Prostate gland (tissue), 2 donors: ENCODE measurements at places on chromosomes 6 and 20. TPM values are rescaled to one million over a fixed set of nuclear protein-coding genes. Genes with fewer than 3 reads are reported as not detected.

L3MBTL3 gene
- 7.7 TPM for total RNA-seq

NMBR gene
- total RNA-seq, result not detected

DNA sequence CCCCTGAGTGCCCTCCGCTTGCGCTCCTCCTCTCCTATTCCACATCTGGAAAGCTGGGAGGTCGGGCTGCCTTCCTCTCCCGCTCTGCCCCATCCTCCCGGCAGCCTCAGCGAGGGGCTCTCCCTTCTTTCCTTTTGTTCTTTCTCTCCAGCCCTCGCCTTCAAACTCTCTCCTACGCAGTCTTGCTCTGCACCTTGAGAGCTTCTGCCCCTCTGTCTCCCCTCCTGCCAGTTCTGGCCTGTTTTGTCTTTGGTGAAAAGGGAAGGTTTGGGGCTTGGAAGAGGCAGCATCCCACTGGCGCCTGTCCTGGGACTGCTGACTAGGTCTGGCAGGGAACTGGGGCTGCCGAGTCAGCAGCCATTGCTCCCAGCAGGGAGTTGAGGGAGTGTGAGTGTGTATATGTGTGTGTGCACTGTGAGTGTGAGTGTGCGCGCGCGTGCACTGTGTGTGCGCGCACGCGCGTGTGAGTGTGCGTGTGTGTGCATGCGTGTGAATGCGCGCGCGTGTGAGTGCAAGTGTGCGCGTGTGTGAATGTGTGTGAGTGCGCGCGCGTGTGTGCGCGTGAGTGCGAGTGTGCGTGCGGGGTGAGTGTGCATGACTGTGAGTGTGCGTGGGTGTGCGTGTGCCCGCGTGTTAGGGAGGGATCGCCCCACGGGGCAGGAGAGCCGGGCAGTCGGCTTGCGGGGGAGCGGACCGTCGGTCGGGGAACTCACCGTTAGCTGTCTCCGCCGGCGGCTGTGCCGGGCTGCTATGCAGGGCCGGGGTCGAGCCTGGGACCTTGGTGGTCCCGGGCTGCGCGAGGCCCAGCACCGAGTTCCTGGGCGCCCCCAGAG is 523 bp downstream of the CPXM1 start:
- no peaks in the 10 kb centered on the region for H3K4me1 ChIP-seq
- no peaks in the 10 kb centered on the region for H3K27me3 ChIP-seq
- no peak overlapping the region for H3K27ac ChIP-seq
- no peaks in the 10 kb centered on the region for H3K36me3 ChIP-seq
- peak overlapping the region; percentile 27 for H3K4me3 ChIP-seq
- no peak for DNase-seq

GRCh38 chr6:110946498-110946897 is 12.0 kb upstream of the GTF3C6 start:
- no peak overlapping the region for H3K27ac ChIP-seq
- no peaks in the 10 kb centered on the region for H3K4me1 ChIP-seq
- H3K36me3 ChIP-seq, result no peaks in the 10 kb centered on the region
- H3K27me3 ChIP-seq, result no peaks in the 10 kb centered on the region
- no peak for DNase-seq

- no peaks in the 10 kb centered on the region for H3K36me3 ChIP-seq
- no peaks in the 10 kb centered on the region for H3K27me3 ChIP-seq
- DNase-seq, result no peak
- H3K4me3 ChIP-seq, result no peak overlapping the region
- H3K27ac ChIP-seq, result no peak overlapping the region
- no peaks in the 10 kb centered on the region for H3K4me1 ChIP-seq
Measured at GRCh38 chr6:16438718-16439591, 200.6 kb downstream of the GMPR start.

DNA sequence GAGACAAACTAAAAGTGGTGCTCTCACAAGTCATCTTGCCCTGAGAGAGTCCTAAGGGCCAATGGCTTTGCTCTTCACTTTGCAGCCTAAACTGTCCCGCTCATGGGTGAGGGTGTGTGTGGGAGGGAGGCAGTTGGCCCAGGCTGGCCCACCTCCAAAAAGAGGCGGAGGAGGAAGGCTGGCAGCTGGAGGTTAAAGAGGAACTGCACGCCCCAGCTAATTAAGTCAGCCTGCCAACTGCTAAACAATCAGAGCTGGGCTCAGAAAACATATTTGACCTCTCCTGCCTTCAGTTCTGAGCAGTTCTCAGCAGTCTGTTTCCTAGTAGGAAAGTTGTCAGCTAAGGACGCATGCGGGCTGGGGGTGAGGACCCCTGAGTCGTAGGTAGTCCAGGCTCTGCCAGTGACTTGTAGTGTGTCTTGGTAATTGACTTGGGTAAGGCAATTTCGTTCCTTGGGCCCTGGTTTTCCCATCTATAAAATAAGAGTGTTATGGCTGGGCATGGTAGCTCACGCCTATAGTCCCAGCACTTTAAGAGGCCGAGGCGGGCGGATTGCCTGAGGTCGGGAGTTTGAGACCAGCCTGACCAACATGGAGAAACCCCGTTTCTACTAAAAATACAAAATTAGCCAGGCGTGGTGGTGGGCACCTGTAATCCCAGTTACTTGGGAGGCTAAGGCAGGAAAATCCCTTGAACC is 17.0 kb downstream of the GSS start:
- peak; percentile 41 for DNase-seq
- H3K27me3 ChIP-seq, result no peaks in the 10 kb centered on the region
- H3K27ac ChIP-seq, result no peak overlapping the region
- H3K4me1 ChIP-seq, result no peaks in the 10 kb centered on the region

DNA sequence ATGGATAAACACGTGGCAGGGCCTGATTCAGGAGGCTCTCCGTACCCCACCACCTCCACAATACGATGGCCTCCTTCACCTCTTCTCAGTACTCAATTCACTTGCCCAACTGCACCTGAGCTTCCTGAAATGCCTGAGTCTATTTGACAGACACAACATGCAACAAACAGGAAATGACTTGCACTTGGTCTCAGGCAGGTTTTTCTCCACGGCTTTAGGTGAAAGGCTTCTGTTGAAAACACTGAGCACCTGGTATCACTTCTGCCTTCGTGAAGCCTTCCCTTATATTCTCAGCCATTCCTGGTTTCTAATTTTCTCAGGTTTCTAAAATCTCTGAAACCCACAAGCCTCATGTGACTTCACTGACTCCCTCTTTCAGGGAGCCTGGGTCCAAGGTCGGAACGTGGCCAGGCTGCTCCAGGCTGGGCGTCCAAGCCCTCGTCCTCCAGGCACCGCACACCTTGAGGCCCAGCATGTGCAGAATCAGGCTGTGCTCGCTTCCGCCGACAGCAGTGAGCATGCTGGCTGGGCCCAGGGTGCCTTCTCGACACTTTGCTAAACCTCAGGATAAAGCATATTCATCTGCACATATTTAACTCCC is 34.7 kb downstream of the TAF4 start:
- H3K27me3 ChIP-seq, result no peaks in the 10 kb centered on the region
- H3K4me3 ChIP-seq, result no peak overlapping the region
- no peak for DNase-seq
- no peaks in the 10 kb centered on the region for H3K36me3 ChIP-seq
- H3K4me1 ChIP-seq, result no peaks in the 10 kb centered on the region
